ENCODE measurements at places on chromosomes 7 and 10. TPM values are rescaled to one million over a fixed set of nuclear protein-coding genes. Genes with fewer than 3 reads are reported as not detected.
A peak's percentile ranks its signal among the peaks of the same experiment; 100 is the strongest.

The C10orf105 gene
- not detected for total RNA-seq

The PLPP4 gene
- total RNA-seq: not detected

The ADCYAP1R1 gene
- 4.1 TPM for total RNA-seq

The SPDYE11 gene
- not detected for total RNA-seq

The NRCAM gene
- total RNA-seq: 62.4 TPM

The C1QL3 gene
- total RNA-seq: not detected

The FASTK gene
- 63.5 TPM for total RNA-seq

DNA sequence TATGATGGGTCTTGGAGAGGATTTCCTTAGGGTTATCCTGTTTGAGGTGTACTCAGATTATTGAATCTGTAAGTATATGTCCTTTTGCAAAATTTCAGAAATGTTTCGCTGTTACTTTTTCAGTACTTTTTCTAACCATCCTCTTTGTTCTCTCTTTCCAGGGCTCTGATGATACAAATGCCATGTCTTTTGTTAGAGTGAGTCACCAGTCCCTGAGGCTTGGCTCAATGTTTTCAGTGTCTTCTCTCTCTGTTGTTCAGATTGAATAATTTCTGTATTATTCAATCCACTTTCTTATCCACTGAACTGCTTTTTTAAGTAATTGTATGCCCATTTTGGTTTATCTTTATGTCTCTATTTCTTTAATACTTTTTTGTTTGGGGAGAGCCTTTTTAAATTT, 449.4 kb downstream of the TNS3 start:
- no peaks in the 10 kb centered on the region for H3K4me1 ChIP-seq
- no peak overlapping the region for H3K27ac ChIP-seq
- H3K4me3 ChIP-seq: no peak overlapping the region
- DNase-seq: no peak

DNA sequence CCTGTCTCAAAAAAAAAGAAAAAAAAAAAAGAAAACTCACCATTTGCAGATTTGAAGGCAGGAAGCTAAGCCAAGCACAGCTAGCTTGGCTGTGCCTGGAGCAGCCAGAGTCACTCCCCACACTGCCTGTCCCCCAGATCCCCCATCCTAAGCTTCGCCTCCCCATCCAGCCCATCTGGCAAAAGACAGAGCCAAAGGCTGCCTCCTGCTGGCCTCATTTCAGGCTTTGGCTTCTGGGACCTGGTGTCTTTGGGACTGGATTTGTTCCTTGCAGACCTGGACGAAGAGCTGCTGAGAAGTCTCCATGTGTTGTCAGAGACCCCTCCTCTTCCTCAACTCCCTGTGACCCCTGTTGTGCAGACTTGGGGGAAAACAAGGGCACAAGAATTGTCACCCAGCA, 8.1 kb downstream of the ASL start:
- H3K36me3 ChIP-seq: no peaks in the 10 kb centered on the region
- no peaks in the 10 kb centered on the region for H3K4me1 ChIP-seq
- H3K4me3 ChIP-seq: no peak overlapping the region

DNA sequence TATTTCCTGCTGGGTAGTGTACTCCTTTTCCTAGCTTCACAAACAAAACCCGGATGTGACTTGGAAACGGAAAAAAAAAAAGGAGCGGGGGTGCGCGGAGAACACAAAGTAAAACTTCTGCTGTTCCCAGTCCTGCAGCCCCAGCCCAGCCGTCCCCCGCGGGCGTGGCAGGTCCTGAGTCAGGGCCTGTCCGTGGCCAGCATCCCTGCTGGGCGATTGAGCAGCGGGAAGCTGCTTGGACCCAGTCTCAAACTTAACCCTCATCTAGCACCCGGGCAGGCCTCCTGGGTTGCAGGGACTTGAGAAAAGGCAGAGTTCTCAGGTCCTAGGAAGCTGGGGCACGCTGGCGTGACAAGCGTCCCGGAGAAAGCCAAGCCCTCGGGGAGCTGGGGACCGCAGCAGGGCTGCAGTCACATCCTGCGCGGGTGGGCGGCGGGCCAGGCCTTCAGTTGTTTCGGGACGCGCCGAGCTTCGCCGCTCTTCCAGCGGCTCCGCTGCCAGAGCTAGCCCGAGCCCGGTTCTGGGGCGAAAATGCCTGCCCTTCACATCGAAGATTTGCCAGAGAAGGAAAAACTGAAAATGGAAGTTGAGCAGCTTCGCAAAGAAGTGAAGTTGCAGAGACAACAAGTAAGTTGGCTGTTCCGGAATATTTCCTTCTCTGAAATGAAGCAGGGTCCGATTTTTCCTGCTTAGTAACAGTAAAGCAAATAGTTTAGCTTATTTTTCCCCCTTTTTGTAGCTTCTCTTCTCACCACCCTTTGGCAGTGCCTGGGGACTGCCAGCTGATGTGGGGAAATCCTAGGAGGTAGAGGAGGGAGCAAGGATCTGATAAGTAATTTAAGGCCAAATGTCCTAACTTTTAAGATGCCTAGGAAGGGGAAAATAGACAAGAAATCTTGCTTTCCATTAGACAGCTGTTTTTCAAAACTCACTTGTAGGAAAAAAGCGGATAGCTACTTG, at the start of gene GNG11:
GNG11 (plus strand) TSS at position 129 of the 960 bp plus-strand sequence; CDS start at position 532, 403 bp downstream.
- no peaks in the 10 kb centered on the region for H3K27me3 ChIP-seq
- no peaks in the 10 kb centered on the region for H3K4me1 ChIP-seq
- H3K4me3 ChIP-seq: peak within 1 kb of the TSS; percentile 60

DNA sequence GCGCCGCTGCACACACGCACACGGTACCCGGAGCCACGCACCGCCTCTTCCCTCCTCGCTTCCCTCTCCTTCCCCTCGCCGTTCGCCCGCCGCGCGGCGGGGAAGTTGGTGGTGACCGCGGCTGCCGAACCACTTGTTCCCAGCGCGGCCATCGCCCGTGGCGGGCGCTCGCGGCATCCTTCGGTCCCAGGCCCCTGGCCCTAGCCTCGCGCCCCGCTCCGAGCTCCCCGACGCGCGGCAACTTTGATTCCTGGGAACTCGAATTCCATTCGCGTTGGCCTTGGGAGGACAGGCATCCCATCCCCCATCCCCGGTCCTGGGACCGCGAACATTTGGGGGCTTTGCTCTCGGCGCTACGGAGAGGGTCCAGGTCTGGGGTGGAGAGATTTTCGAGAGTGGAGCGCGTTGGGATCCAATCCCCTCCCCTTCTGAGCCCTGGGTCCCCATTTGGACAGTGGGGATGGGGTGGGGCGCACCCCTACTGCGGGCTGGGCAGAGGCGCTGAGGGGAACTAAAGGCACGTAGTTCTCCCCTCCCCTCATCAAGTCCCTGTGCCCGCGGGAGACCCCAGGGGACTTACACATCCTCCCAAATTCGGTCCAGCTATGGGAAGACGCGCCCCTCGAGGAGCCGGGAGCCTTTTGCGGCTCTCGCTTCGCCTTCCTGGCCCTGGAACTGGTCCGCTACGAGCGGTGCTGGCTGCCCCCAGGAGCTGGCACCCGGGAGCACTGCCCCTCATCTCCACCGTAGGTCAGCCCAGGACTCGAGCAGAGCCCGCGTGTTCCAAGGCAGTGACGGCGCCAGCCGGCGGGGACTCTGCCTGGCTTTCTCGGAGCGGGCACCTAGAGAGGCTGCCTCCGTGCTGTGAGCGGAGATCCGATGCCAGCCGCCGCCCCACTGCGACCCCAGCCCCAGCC, 834 bp downstream of the CDH23 start:
- no peaks in the 10 kb centered on the region for H3K36me3 ChIP-seq
- peak overlapping the region; percentile 22 for H3K27ac ChIP-seq
- peak overlapping the region; percentile 84 for H3K4me3 ChIP-seq
- DNase-seq: no peak
- H3K27me3 ChIP-seq: no peaks in the 10 kb centered on the region

- no peak for DNase-seq
- no peak overlapping the region for H3K4me3 ChIP-seq
- no peak overlapping the region for H3K27ac ChIP-seq
- H3K4me1 ChIP-seq: no peaks in the 10 kb centered on the region
Observed at GRCh38 chr7:101582971-101583370, 46.1 kb downstream of the MYL10 start.

- no peaks in the 10 kb centered on the region for H3K36me3 ChIP-seq
- no peak overlapping the region for H3K4me3 ChIP-seq
- no peaks in the 10 kb centered on the region for H3K4me1 ChIP-seq
- no peak for DNase-seq
- H3K27ac ChIP-seq: no peak overlapping the region
Observed at GRCh38 chr7:18831419-18831818, 286.0 kb downstream of the TWIST1 start.

- H3K36me3 ChIP-seq: no peaks in the 10 kb centered on the region
- DNase-seq: peak; percentile 62
- peak overlapping the region; percentile 1 for H3K27ac ChIP-seq
- peaks cover 14% of the 10 kb centered on the region for H3K4me1 ChIP-seq
- H3K4me3 ChIP-seq: no peak overlapping the region
Observed at GRCh38 chr10:78960316-78960800, 108.4 kb upstream of the ZMIZ1 start.

- H3K4me3 ChIP-seq: no peak overlapping the region
- H3K4me1 ChIP-seq: no peaks in the 10 kb centered on the region
- no peaks in the 10 kb centered on the region for H3K27me3 ChIP-seq
- no peak for DNase-seq
- H3K36me3 ChIP-seq: no peaks in the 10 kb centered on the region
Observed at GRCh38 chr7:108382932-108383331, 73.3 kb downstream of the NRCAM start.

DNA sequence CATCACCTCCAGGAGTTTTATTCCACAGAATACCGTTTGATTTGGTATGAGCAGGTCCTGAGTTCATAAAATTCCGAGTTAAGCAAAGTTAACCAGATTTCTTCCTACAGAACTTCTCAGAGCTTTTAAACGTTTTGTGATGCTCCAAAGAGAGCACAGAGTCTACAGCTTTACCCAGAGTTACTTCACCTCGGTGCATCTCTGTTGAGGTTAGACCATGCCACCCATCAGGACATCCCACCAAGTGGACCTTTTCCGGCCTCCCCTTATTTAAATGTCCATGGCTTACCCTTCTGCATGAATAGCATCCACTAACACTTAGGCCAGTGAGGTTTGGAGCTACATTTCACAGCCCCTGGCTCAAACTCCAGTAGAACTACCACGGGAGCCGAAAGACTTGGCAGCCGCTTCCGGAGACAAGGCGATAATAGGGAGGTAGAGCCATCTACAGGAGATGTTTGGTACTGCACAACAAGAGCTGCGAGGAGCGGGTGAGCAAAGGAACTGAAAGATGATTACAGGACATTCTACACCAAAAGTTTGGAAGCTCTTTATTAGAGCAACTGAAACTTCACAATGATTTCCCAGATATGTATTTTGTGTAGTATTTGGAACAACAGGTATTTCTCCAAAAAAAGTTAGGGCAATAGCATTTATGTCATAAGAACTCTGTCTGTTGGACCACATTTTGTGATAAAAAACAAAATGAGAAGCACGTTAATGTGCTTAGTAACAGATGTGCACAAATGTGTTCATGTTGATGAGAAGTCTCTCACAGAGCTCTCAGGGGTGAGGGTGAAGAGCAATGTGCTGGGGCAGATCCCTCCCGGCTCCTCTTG, 174.7 kb downstream of the HERPUD2 start:
- no peaks in the 10 kb centered on the region for H3K36me3 ChIP-seq
- H3K27ac ChIP-seq: no peak overlapping the region
- H3K4me1 ChIP-seq: no peaks in the 10 kb centered on the region
- no peak overlapping the region for H3K4me3 ChIP-seq

DNA sequence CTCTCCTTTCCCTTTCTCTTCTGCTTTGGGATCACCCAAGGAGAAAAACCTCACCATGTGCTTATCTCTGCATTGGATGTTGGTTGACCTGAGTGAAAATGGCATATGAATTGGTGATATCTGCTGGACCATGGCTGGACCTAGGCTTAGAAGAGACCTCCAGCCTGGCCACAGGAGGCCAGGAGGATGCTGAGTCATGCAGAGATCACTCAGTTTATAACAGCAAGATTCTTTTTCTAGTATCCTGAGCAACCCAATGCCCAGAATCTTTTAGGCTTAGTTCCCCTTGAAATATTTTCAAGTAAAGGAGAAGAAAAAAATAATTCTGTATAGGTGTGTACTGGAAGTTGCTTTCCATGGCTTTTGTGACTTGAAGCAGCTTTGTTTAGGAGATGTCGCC, 236.3 kb downstream of the KLF6 start:
- H3K27ac ChIP-seq: no peak overlapping the region
- H3K4me3 ChIP-seq: no peak overlapping the region
- H3K36me3 ChIP-seq: no peaks in the 10 kb centered on the region
- H3K27me3 ChIP-seq: no peaks in the 10 kb centered on the region

DNA sequence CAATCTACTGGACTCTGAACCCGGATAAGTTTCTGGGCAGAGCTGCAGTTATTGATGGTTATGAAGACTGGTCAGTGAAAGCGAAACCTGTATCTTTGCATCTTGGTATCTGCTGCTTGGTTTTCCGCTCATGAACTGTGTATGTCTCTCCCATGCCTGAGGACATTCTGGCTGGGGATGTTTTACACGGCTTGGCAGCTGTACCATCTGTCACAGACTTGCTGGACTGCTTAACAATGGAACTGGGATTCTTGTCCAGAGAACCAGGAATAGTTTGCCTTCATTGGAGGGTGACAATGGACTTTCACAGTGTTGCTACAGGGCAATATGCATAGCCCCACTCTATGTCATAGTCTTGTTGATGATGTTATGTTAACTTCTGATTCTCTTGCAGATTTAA, 119.9 kb upstream of the TMEM106B start:
- no peak overlapping the region for H3K4me3 ChIP-seq
- no peaks in the 10 kb centered on the region for H3K4me1 ChIP-seq
- peak; percentile 26 for DNase-seq
- H3K36me3 ChIP-seq: no peaks in the 10 kb centered on the region
- no peak overlapping the region for H3K27ac ChIP-seq

GRCh38 chr10:98415731-98416119, 743 bp upstream of the PYROXD2 start:
- no peaks in the 10 kb centered on the region for H3K36me3 ChIP-seq
- DNase-seq: no peak
- no peaks in the 10 kb centered on the region for H3K27me3 ChIP-seq
- H3K4me3 ChIP-seq: no peak overlapping the region
- peaks cover 5% of the 10 kb centered on the region for H3K4me1 ChIP-seq

GRCh38 chr7:39197831-39198230, 220.1 kb downstream of the POU6F2 start:
- H3K27me3 ChIP-seq: no peaks in the 10 kb centered on the region
- H3K36me3 ChIP-seq: no peaks in the 10 kb centered on the region
- no peak overlapping the region for H3K27ac ChIP-seq
- H3K4me1 ChIP-seq: no peaks in the 10 kb centered on the region
- H3K4me3 ChIP-seq: no peak overlapping the region

DNA sequence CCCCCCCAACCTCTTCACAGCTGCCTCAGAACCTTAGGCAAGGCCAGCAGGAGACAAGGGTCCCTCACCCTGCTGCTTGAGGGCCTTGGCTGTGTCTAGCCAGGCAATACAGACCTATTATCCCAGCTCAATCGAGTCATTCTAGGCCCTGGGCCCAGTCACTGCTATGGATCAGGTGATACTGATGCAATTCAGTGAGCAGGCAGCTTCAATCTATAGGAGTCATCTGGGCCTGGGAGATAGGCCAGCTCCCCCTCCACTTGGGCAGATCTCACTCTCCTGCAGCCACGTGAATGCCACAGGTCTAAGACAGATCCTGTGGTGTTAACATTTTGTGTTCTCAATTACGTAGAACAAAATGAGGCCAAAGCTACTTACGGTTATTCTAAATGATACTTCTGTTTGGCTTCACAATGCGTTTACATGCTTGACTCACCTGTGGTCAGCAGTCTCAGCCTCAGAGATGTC, 68.0 kb upstream of the LRRC4 start:
- H3K27me3 ChIP-seq: no peaks in the 10 kb centered on the region
- no peak for DNase-seq
- H3K36me3 ChIP-seq: no peaks in the 10 kb centered on the region
- H3K27ac ChIP-seq: no peak overlapping the region
- H3K4me3 ChIP-seq: no peak overlapping the region

- H3K4me3 ChIP-seq: no peak overlapping the region
- DNase-seq: no peak
- H3K27ac ChIP-seq: peak overlapping the region; percentile 66
- no peaks in the 10 kb centered on the region for H3K36me3 ChIP-seq
- peaks cover 1% of the 10 kb centered on the region for H3K4me1 ChIP-seq
Observed at GRCh38 chr10:102615361-102615760, 28.9 kb upstream of the TRIM8 start.

Measured in breast epithelium (tissue), 4 donors.